ENCODE measurements at places on chromosomes 3 and 15. TPM values are rescaled to one million over a fixed set of nuclear protein-coding genes. Genes with fewer than 3 reads are reported as not detected.

FAM174B gene
- 5.2 TPM for total RNA-seq

DNAJC13 gene
- total RNA-seq, result 29.4 TPM

ALDH1L1 gene
- 36.1 TPM for total RNA-seq

FBXO40 gene
- total RNA-seq, result not detected

GPR62 gene
- total RNA-seq, result not detected

SAXO2 gene
- not detected for total RNA-seq

GOLGA6B gene
- total RNA-seq, result not detected

CLCN2 gene
- total RNA-seq, result 31.2 TPM

DNA sequence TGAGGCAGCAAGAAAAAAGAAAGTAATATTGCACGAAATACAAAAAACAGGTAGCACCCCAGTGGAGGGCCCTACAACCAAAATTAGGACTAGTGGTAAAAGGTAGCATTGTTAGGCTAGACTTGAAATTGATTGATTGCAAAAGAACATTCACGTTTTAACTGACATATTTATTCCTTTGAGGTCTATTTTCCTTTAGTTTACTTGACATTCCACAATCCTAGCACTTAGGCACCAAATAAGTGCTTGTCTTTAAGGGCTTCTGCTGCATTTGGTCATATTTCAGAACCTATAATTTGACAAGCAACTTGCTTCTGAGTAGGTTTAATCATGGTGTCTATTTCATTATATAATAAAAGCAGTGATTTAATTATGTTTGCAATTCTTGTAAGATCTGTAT, 642.7 kb upstream of the AGTR1 start:
- DNase-seq, result no peak
- H3K4me3 ChIP-seq, result no peak overlapping the region
- no peaks in the 10 kb centered on the region for H3K4me1 ChIP-seq
- no peaks in the 10 kb centered on the region for H3K36me3 ChIP-seq
- H3K27ac ChIP-seq, result no peak overlapping the region

DNA sequence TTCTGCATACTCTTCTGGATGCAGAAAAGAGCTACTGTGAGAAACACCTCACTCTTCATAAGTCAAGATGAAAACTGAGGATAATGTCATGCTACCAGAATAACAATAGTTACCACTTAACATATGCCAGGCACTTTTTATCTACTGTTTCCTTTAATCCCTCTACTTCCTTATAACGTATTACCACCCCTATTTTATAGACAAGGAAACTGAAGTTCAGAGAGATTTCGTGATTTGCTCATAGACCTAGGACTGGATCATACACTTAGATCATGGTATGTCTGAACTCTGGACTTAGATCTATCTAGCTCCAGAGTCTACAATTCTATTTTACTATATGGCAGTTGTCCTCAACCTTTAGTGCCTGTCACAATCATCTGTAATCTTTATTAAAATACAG, 155.7 kb upstream of the TSPAN3 start:
- DNase-seq, result no peak
- H3K4me1 ChIP-seq, result no peaks in the 10 kb centered on the region
- no peak overlapping the region for H3K4me3 ChIP-seq
- no peaks in the 10 kb centered on the region for H3K27me3 ChIP-seq

- peak overlapping the region; percentile 30 for H3K27ac ChIP-seq
- H3K36me3 ChIP-seq, result peaks cover 14% of the 10 kb centered on the region
- H3K4me3 ChIP-seq, result no peak overlapping the region
- no peaks in the 10 kb centered on the region for H3K27me3 ChIP-seq
These were observed 20.2 kb downstream of the ATOSA start for GRCh38 chr15:52658955-52659354.

DNA sequence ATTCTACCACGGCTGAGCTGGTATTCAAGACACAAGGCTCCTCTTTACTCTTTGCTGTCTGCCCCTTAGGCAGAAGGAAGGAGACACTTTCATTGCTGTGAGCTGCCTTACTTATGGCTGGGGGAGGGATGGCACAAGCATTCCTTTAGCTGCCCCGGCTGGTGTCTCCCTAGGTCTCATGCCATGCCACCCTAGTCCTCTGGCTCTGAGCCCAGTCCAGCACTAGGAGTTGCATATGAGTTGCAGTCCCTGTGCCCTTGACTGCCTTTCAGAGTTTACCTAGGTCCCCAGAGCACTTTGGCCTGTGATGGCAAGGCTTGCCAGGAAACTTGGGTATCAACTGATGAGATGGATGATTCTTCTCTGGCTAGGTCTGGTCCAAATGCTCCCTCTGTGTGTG, 296.4 kb downstream of the RBMS3 start:
- no peaks in the 10 kb centered on the region for H3K27me3 ChIP-seq
- H3K4me3 ChIP-seq, result no peak overlapping the region
- no peak overlapping the region for H3K27ac ChIP-seq
- DNase-seq, result no peak

DNA sequence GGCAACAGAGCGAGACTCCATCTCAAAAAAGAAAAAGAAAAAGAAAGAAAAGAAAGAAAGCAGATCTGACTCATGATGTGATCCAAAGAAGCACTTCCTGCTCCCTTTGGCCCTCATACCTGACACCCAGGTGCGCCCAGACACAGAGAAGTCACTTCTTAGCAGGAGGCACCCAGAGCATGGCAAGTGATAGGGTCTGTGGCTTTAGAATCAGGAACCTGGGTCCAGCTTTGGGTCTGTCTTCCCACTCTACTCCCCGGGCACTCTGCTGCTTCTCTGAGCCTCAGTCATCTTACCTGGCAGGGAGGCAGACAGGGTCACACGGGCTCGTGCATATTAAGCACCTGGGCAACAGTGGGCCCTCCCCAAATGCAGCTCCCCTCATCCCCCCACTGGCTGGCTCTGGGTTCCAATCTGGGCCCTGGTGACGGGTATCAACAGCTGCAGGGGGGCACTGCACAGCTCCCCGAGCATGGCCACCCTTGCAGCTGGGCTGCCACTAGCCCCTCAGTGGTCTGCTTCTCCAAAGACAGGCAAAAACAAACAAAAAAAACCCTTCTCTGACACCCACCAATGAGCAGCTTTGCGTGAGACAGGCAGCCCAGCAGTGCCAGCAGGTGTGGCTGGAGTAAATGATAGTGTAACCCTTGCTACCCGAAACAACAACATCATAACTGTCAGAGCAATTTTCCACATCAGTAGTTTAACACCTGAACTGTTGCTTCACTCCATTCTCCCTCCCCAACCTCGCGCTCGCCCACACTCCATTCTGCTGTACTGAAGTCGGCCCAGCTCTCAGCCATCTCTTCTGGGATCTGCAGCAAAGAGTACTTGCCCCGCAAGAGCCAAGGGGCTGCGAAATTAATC, 99.8 kb downstream of the MEGF11 start:
- H3K4me3 ChIP-seq, result no peak overlapping the region
- no peak for DNase-seq
- no peak overlapping the region for H3K27ac ChIP-seq
- no peaks in the 10 kb centered on the region for H3K27me3 ChIP-seq
- no peaks in the 10 kb centered on the region for H3K36me3 ChIP-seq
- no peaks in the 10 kb centered on the region for H3K4me1 ChIP-seq

DNA sequence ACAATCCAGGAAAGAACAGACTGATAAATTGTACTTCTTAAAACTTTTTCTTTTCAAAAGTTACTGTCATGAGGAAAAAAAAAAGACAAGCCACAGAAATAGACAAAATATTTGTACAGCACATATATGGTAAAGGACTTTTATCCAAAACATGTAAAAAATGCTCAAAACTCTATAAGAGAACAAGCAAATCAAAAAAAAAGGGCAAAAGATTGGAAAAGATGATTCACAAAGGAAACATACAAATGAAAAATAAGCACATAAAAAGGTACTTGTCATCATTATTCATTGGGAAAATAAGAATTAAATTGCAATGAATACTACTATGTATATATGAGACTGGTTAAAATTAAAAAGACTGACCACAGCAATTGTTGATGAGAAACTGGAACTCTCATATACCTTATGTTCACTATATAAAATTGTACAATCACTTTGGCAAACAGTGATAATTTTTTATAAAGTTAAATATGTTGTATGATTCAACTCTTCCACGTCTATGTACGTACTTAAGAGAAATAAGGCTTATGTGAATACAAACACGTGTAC, 39.7 kb downstream of the DIPK2A start:
- no peak for DNase-seq
- no peaks in the 10 kb centered on the region for H3K4me1 ChIP-seq
- H3K36me3 ChIP-seq, result no peaks in the 10 kb centered on the region
- H3K27me3 ChIP-seq, result no peaks in the 10 kb centered on the region

DNA sequence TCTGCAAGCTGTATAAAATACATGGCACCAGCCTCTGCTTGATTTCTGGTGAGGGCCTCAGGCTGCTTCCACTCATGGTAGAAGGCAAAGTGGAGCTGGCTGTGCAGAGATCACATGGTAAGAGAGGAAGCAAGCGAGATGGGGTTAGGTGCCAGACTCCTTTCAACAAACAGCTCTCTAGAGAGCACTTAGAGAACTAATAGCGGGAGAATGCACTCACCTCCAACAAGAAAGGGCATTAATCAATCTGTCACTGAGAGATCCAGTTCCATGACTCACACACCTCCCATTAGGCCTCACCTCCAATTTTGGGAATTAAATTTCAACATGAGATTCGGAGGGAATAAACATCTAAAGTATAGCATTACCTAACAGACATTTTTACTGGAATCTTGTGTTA, 644.1 kb upstream of the ARRDC4 start:
- H3K4me3 ChIP-seq, result no peak overlapping the region
- H3K4me1 ChIP-seq, result no peaks in the 10 kb centered on the region
- H3K36me3 ChIP-seq, result no peaks in the 10 kb centered on the region
- H3K27ac ChIP-seq, result no peak overlapping the region

- no peaks in the 10 kb centered on the region for H3K4me1 ChIP-seq
- no peak overlapping the region for H3K27ac ChIP-seq
- H3K36me3 ChIP-seq, result no peaks in the 10 kb centered on the region
- H3K4me3 ChIP-seq, result no peak overlapping the region
- no peaks in the 10 kb centered on the region for H3K27me3 ChIP-seq
These were observed 19.1 kb upstream of the ADGRG7 start for GRCh38 chr3:100590114-100590839.

DNA sequence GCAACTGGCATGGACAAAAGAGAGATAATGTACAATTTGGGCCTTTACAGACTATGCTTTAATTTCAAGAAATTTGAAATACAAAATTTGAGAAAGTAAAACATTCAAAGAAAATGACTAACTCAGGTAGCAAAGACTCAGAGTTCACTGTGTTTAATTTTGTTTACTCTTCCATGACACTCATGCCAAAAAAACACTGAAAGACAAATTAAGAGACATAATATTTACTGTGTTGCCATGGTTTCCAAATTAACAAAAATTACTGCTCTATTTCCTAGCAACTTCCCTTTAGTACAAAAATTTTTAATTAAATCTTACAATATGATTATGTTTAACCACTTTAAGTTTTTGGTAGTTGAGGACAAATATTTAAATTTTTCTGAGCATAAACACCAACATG, 29.6 kb downstream of the LRRFIP2 start:
- DNase-seq, result no peak
- H3K36me3 ChIP-seq, result peaks cover 33% of the 10 kb centered on the region
- H3K27me3 ChIP-seq, result no peaks in the 10 kb centered on the region

DNA sequence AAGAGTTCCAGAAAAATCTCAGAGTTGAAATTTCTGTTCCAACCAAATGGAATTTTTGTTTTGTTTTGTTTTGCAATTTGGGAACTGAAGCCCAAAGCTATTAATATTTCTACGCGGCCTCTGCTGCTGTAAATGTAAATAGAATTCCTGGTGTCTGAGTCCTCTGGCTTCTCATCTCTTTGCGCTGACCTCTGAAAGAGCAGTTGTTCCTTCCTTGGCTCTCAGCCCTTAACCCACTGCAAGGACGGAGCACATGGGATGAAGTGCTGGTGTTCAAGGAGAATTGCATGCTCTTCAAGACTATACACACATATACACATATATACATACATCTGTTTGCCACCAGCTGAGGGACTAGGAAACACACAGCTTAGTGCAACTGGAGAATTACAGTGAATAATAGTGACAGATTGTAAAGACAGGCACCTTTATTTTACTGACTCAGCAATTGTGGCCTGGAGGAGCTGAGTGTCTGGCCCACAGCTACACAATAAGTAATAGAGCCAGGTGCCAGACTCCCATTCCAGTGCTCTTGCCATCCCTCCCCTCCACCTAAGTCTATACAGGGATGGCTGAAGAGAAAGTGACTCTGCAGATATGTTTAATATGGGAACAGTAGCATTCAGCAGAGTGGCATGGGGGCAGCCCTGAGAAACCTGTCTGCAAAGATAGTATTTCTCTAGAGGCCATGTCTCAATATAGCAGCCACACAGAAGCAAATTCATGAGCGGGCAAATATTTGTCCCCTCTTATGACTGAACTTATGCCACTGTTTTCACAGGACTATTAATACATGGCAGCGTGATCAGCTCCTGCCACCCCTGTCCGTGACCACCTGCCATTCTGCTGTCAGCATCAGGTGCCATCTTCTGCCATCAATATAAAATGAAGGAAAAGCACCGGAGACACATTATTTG, 42.3 kb downstream of the NEK10 start:
- no peaks in the 10 kb centered on the region for H3K36me3 ChIP-seq
- no peak overlapping the region for H3K4me3 ChIP-seq
- H3K4me1 ChIP-seq, result no peaks in the 10 kb centered on the region

GRCh38 chr3:108804437-108804836, 18.1 kb upstream of the TRAT1 start:
- no peak for DNase-seq
- no peak overlapping the region for H3K27ac ChIP-seq
- no peaks in the 10 kb centered on the region for H3K36me3 ChIP-seq
- no peaks in the 10 kb centered on the region for H3K4me1 ChIP-seq
- H3K4me3 ChIP-seq, result no peak overlapping the region

Data from ascending aorta (tissue), 2 donors.